Left ventricle myocardium superior (tissue), 1 donor: ENCODE measurements at places on chromosomes 4 and X. TPM values are rescaled to one million over a fixed set of nuclear protein-coding genes. Genes with fewer than 3 reads are reported as not detected.

DNA sequence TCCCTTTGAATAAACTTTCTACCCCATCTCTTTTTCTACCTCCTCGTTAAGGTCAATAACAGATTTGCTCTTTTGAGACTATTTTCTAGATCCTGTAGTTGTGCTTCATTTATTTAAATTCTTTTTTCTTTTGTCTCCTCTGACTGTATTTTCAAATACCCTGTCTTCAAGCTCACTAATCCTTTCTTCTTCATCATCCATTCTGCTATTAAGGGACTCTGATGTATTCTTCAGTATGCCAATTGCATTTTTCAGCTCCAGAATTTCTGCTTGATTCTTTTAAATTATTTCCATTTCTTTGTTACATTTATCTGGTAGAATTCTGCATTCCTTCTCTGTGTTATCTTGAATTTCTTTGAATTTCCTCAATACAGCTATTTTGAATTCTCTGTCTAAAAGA is 36.0 kb upstream of the ARMCX4 start:
- DNase-seq = no peak

The IL1RAPL1 gene
- 4.7 TPM for total RNA-seq

DNA sequence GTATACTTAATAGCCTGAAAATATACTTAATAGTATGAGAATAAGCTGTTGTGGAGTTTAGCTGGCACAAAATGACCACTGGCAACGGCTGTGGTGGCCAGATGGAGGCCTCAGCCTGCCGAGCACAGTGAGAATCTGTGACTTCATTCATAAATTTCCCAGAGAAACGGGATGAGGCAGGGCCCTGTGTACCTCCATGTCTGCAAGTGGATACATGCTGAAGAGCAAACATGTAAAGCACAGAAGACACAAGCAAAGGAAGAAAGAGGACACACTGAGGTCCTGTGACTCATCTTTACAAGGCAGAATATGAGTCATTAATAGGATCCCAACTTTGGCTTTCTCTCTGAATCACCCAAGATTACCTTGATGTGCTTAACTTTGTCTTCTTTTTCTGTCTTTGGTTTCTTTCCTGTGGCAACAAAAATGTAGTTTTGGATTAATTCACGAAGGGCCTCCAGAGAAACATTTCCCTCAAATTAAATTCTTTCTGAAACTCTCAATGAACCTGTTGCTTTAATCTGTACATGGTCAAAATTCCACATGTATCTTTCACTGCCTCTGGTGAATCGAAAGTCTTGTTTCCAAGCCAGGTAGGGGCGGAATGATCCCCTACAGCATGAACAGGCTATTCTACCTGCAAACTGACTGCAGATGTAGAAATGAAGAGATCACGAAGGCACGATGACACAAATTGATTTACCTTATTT is 56.4 kb downstream of the IRF2 start:
- no peak for DNase-seq

GRCh38 chr4:64940698-64941097 is 531.4 kb upstream of the TECRL start:
- no peak for DNase-seq
